T1000 (cell line): ENCODE measurements at places on chromosomes 7 and 10.
A peak's percentile ranks its signal among the peaks of the same experiment; 100 is the strongest.

- DNase-seq, result no peak
Observed at GRCh38 chr10:47183704-47184041, 116.3 kb upstream of the GDF10 start.

GRCh38 chr7:14850039-14850438 is 52.5 kb downstream of the DGKB start:
- DNase-seq, result no peak

DNA sequence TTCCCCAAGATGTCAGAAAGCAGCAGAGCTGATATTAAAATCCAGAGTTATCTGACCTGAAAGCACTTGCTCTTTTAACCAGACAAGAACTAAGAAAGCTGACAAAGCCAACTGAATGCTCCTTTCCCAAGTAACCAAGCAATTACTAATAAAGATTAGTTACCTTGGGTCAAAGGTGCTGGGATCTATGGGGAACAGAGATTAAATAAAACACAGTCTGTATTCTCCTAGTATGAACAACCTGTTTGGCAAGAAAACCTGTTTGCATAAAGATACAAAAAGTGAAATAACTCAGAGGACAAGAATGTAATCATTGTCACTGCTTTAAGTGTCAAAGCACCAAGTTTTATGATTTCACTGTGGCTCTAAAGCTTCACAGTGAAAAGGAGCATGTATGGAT is 35.7 kb downstream of the ITPRID1 start:
- DNase-seq, result no peak

DNA sequence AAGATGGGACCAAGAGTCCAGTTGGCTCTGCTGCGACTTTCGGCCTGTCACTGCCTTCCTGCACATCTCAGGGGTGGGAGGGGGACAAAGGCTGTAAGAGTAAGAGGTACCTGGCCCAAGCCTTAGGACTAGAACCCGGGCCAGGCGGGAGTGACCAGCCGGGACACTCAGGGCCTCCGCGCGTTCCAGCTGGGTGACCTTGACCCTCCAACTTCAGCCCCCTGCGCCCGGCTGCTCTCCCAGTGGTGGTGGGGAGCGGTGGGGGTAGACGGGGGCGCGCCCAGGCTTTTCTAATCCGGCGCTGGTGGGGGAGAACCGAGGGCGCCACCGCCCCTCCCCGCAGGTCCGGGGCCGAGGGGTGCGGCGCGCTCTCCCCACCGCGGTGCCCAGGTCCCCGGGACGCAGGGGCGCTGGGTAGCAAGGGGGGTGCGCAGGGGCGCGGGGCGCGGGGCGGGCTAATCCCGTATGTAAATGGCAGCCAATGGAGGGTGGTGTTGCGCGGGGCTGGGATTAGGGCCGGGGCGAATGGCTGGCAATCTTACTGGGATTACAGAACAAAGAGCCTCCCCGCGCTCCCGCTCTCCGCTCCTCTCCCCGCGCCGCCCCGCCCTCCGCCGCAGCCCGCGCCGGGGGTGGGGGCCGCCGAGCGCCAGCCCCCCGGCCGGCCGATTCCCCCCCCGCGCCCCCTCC is at the start of gene GTF2IRD1:
Gene GTF2IRD1 (plus strand): TSS at position 585 of the 690 bp plus-strand sequence. CDS start 54,175 bp downstream, outside the sequence.
- peak; percentile 43 for DNase-seq

GRCh38 chr10:51010977-51011376 is 63.3 kb upstream of the PRKG1 start:
- peak; percentile 3 for DNase-seq

DNA sequence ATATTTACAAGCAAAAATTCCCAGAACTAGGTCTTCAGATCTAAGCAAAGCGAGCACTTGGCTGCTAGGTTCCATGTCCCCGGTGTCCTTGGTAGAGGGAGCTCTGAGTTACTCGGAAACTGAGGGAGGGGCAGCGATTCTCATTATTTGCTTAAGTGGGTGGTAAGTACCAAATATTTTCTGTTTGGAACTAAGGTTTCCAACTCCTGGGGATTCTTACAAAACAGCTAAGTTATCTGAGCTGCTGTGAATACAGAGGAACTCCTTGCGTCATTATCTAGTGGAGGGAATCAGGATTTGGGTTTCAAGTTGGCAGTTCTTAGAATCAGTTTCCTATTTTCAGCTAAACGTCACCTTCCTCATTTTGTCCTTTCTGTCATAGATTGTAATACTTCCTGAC is 76.8 kb upstream of the IKZF1 start:
- DNase-seq, result no peak

DNA sequence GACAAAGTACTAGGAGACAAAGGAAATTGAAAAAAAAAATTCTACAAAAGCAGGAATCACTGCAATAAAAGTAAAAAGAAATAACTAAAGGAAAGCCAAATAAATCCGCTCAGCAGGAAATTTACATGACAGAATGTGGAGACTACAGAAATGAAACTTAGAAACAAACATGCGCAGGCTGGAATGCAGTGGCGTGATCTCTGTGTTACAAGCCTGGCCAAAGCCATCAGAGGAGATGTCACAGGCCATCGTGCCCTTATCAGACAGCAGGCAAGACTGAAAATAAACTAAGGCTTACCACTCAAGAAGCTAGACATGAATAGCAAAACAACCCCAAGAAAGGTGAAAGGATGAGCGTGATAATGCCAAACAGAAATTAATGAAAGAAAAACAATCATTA is 6.3 kb upstream of the CAMK2B start:
- DNase-seq, result no peak

DNA sequence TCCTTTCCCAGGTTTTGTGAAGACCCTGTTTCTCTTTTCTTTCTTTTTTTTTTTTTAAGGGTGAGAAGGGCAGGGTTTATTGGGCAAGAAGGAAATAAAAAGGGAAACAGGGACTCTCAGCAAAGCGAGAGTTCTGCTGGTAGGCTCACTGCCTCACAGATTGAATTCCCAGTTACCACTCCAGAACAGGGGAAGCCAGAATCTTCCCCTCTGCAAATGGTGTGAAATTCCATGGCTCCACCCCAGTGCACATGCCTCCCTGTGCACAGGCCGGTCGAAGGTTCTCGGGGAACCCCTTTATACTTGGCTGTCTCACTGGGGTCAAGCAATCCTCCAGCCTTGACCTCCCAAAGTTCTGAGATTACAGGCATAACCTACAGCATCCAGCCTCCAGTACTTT is 10.5 kb upstream of the GUSB start:
- no peak for DNase-seq

DNA sequence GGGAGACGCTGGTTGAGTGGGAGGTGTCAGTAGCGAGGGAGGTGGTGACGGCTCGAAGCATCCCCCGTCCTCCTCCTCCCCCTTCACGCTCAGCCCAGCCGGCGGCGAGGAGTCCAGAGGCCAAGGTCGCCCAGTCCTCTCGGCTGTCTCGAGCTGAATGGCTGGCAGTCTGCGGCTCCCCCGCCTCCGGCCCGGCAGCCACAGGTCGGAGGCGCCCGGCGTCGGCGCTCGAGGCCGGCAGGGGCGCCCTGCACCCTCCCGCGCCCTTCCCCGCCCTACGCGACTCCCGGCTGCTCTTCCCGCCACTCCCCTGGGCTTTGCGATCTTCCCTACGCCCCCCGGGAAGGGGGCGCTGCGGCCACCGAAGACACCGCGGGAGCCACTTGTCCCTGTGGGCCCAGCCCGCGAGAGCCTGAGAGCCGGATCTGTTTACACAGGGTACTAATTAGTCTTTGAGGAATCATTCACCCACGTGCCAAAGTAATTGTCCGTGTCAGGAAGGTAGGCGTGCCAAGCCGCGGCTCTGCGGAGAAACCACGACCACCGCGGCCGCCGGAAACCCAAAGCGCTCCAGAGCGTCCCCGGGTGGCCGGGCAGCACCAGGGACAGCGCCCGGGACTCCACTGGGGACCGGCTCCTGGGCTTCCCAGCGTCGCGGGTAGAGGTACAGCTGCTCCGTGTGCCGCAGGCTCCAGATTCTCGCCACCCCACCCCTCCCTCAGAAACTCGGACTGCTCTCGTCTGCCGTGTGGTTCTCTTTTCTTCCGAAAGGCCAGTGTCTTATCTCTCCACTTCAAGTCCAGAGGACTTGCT is at the start of gene NXPH1:
Gene NXPH1 (plus strand): TSS at position 133 of the 813 bp plus-strand sequence.
- DNase-seq, result peak; percentile 1

GRCh38 chr7:122544463-122544862 is 154.5 kb downstream of the RNF133 start:
- no peak for DNase-seq

GRCh38 chr7:55965100-55965470 is 700 bp downstream of the NIPSNAP2 start:
- DNase-seq, result no peak

DNA sequence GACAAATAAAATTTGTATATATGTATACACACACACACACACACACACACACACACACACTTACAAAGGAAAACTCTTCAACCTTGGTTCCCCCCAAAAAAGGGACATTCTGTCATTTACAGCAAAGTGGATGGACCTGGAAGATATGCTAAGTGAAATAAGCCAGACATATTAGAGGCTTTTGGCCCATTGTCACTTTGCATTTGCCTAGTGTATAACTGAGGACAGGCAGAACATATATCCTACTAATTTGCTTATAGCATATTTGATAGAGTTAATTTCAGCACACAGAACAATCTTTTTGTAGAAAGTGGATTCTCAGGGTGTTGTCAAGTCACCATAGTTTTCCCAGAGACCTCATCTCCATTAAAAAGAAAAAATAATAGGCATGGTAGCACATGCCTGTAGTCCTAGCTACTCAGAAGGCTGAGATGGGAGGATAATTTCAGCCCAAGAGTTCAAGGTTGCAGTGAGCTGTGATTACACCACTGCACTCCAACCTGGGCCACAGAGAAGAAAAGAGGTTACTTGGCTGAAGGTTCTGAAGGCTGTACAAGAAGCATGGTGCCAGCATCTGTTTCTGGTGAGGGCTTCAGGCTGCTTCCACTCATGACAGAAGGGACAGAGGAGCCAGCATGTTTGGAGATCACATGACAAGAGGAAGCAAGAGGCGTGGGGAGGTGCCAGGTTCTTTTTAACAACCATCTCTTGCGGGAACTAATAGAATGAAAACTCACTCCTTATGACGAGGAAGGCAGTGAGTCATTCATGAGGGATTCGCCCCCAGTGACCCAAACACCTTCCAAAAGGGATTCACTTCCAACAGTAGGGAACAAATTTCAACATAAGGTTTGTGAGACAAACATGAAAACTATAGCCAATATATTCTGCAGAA is 135.6 kb downstream of the TMEM168 start:
- no peak for DNase-seq

DNA sequence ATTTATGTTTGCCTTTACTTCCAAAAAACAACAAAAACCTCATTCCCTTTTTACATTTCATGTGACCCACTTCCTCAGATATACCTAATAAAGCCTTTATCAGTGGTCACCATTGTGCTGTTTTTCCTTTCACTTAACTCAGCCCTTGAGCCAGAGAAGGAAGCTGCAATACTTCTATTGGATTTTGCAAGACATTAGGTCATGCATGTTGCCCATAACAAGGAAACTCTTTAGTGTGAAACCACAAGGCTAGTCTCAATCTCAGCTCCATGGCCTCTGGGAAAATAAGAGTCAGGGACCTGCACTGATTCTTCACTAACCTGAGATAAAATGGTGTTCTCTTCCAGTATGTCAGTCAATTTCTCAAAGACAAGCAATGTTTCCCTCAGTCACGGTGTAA is 27.8 kb downstream of the STEAP4 start:
- no peak for DNase-seq

- no peak for DNase-seq
Observed at GRCh38 chr10:133298466-133298865, 10.2 kb downstream of the TUBGCP2 start.

- DNase-seq, result no peak
Observed at GRCh38 chr10:49615721-49616120, 1.9 kb downstream of the CHAT start.

DNA sequence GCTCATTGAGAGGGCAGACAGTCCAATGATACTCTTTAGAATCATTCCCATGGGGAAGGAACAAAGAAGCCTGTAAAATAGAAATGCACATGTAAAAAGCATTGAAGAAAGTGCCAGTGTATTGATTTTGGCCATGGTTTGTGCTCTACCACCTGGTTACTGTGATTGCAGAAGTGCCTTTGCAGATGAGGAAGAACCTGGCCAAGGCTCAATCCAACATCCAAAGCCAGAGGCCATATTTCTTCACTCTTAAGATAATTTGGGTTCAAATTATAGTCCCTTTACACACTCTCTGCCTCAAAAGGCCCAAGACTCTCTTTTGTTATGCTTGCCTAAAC is 122.1 kb downstream of the EGFR start:
- DNase-seq, result no peak

DNA sequence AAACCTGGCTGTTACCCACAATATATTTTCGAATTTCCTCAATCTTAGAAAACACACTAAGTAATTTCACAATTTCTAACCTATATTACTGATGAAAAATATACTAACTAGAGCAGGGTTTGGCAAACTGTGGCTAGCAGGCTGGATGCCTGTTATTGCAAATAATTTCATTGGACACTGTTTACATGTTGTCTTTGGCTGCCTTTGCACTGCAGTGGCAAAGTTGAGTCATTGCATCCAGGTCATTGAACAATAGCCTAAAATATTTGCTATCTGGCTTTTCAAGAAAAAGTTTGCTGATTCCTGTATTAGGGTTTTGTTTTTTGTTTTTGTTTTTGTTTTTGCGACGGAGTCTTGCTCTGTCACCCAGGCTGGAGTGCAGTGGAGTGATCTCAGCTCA is 47.2 kb downstream of the KIF11 start:
- no peak for DNase-seq

GRCh38 chr7:16561943-16562342 is 35.3 kb downstream of the LRRC72 start:
- DNase-seq, result no peak

DNA sequence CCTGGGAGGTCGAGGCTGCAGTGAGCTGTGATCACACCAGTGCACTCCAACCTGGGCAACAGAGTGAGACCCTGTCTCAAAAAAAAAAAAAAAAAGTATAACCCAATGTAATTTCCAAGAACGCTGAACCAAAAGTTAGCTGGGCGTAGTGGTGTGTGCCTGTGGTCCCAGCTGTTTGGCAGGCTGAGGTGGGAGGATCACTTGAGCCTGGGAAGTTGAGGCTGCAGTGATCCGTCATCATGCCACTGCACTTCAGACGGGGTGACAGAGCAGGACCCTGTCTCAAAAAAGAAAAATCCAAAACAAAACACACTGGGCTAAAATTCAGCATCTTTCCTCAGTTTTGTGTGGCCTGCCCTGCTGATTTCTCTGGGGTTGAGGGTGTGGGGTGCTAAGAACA is 21.1 kb downstream of the HNRNPA2B1 start:
- DNase-seq, result no peak

- peak; percentile 49 for DNase-seq
Observed at GRCh38 chr10:73889014-73889413, 14.7 kb upstream of the CAMK2G start.

GRCh38 chr10:30433306-30433729 is 666 bp upstream of the MAP3K8 start:
- DNase-seq, result no peak

- no peak for DNase-seq
Observed at GRCh38 chr7:2840458-2840857, 3.6 kb downstream of the GNA12 start.
